Hypothalamus (tissue), 51 donors: ENCODE measurements at places on chromosomes 4 and X.
A peak's percentile ranks its signal among the peaks of the same experiment; 100 is the strongest.

- DNase-seq: no peak
Measured at GRCh38 chr4:109930872-109931271, 18.2 kb downstream of the EGF start.

DNA sequence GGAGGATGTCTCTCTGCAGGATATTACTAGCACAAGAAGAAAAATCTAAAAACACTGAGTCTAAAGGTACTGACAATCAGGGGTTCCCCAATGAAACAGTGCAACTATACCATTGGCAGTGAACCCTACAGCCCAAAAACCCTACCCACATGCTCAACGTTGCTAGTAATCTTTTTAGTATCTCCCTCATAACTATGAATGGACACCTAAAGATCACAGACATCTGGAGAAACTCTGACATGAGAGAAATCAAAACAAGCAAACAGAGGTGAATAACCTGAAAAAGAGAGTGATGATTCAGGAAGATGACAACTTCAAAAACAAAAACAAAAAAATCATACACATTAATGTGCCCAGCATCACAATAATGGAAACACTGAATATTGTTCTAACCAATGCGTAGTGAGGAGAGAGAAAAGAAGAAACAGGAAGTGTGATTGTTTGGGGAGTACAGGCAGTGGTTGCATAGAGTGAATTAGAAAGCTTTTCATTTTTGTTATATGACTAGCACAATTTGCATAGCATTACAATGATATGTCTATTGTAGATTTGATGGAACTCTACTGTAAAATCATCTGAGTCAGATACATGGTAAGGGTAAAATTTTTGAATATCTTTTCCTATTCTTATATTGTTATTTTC, 78.9 kb upstream of the FMR1 start:
- no peak for DNase-seq

- peak; percentile 68 for DNase-seq
Measured at GRCh38 chr4:38667085-38667893, 3.3 kb downstream of the KLF3 start.

GRCh38 chrX:20527558-20528011, 260.9 kb upstream of the RPS6KA3 start:
- DNase-seq: no peak

GRCh38 chr4:39637221-39637585, 1.5 kb downstream of the SMIM14 start:
- no peak for DNase-seq

DNA sequence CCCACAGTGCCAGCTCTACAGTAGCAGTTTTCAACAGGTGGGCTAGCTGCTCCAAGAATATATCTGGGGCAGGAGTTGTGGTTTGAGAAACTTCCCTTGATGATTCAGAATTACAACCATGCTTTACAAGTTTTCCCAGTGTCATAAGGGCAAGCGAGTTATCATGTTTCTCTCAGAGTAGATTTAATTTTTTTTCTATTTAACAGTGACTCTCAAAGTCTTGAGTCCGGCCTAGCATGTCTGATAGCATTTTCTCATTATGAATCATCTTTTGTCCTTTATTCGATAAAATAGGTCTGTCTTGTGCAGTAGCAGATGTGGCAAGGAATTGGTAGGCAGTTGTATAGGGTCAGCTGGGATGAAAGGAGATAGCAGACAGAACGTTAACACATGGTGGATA, 62.2 kb upstream of the SPANXD start:
- DNase-seq: no peak

GRCh38 chr4:101187841-101188240, 159.5 kb downstream of the PPP3CA start:
- no peak for DNase-seq

DNA sequence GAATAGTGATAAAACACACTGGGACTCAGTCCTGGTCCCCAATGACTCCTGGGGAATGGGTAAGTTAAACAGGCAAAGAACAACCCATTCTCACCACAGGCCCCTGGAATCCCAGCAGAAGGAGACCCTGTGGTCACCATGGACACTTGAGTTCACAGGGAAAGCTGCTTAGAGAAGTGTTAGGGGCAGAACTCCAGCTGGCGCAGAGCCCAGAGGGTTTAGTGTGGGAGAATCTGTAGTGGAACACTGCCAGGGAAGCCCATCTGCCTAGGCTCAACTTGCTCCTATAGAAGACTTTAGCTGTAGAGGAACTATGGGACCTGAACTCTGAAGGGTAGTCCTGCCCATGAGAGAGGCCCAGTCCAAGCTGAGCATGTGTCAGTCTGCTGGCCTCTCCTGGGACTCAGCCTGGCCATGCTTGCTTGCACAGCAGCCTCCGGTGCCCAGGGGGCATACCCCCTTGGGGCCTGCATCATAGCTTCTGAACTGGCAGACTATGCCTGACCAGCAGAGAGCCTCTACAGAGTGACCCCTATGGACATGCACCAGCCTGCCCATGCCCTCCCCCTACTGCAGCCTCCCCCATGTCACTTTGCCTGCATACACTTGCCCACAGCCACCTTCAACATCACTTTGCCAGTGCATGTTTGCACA, 343.5 kb downstream of the IDS start:
- DNase-seq: no peak

- no peak for DNase-seq
Measured at GRCh38 chrX:137194164-137194563, 160.4 kb upstream of the GPR101 start.

- DNase-seq: no peak
Measured at GRCh38 chr4:74021601-74022000, 16.9 kb downstream of the CXCL3 start.

GRCh38 chr4:7185487-7186030, 6.8 kb upstream of the SORCS2 start:
- no peak for DNase-seq

DNA sequence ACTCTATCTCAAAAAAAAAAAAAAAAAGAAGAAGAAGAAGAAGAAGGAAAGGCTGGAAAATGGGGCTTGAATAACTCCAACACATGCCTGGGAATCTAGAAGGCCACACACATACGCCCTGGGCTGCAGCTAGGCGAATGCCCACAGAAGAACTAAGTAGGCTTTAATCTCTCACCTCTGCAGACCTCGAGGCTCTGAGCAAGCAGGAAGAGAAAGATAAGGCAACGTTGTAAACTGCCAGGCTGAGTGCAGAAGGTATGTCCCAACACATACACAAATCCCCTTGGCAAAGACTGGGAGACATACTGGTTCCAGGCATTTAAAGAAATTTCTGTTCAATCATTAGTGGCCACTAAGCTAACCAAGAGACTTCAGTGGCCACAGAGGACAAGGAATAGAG, 18.4 kb downstream of the SLC38A5 start:
- no peak for DNase-seq

DNA sequence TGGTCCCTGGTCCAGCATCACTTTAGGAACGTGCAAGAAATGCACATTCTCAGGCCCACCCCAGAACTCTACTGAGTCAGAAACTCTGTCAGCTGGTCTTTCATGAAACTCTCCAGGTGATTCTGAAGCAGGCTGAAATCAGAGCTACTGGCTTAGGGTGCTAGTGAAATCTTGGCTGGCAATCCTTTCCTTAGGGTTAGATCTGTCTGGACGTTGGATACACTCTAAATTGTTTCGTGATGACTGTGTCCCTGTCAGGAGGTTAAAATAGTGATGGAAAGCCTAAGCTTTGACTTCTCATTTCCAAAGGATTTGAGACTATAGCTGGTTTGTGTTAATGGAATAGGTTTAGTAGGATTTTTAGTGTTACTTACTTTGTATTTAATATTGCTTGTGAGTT, 99.1 kb downstream of the ARHGAP10 start:
- DNase-seq: no peak

DNA sequence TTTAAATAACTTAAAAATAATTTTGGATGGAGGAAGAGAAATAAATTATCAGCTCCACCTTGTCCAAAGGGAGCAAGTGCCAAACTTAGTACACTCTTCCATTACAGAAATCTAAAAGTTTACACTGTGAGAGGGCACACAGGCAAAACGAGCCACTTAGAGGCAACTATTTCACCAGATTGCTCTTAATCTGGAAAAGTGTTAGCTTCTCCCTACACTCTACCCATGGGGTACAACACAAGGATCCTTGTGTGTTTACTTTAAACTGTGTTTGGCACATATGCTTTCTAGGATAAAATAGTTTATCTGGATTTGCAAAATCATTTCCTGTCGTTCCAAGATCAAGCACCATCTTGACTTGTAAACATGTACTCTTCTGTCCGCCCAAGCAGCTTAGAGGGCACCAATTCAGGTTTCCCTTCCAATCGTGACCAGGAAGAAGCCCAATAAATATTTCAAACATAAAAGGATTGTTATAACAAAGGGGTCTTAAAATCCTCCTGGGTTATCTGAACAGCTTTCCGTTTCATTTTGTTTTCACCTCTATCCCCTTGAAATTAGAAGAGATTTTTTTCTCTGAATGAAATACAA, 29.0 kb upstream of the KDR start:
- DNase-seq: no peak

DNA sequence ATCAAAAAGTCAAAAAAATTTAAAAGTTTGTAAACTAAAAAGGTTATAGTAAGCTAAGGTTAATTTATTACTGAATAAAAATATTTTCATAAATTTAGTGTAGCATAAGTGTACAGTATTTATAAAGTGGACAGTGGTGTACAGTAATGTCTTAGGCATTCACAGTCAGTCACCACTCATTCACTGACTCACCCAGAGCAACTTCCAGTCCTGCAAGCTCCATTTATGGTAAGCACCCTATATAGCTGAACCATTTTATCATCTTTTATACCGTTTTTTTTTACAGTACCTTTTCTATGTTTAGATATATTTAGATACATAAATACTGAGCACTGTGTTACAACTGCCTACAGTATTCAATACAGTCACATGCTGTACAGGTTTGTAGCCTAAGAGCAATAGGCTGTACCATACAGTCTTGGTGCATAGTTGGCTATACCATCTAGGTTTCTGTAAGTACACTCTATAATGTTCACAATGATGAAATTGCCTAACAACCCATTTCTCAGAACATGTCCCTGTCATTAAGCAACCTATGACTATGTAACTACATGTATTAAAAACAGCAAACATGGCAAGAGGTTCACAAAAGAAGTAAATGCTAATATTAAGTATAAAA, 18.6 kb downstream of the ACSL4 start:
- DNase-seq: no peak

GRCh38 chr4:2750719-2751605, 5.2 kb downstream of the TNIP2 start:
- no peak for DNase-seq

DNA sequence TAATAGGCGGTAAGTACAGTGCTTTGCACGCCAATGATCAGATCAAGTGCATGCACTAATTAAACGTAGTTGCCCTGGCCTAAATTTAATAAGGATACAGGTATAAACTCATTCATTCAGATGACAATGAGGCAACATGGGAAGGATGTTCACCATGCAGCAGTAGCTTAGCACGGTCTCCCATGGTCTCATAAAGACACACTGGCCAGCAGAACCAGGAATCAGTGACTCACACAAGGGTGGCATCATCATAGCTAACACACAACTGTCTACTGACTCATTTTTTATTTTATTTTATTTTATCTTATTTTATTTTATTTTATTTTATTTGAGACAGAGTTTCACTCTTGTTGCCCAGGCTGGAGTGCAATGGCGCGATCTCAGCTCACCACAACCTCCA, 42.7 kb downstream of the TMEM156 start:
- no peak for DNase-seq

DNA sequence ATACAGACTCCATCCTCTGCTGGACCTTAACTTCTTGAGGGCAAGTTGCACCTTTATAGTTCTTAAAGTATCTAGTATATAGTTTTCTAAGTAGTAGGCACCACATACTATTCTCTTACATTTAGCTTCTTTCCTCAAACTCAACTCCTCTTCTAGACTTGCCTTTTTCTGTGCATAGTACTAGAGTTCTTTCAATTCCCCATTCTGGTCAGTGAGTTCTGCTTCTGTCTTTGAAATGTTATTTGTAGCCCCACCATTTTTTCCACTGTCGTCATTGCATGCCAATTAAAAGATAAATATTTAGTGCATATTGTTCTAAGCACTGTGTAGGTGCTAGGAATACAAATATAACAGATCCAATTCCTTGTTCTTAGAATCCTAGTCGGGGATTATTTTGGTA, 31.6 kb downstream of the CDKL5 start:
- no peak for DNase-seq

DNA sequence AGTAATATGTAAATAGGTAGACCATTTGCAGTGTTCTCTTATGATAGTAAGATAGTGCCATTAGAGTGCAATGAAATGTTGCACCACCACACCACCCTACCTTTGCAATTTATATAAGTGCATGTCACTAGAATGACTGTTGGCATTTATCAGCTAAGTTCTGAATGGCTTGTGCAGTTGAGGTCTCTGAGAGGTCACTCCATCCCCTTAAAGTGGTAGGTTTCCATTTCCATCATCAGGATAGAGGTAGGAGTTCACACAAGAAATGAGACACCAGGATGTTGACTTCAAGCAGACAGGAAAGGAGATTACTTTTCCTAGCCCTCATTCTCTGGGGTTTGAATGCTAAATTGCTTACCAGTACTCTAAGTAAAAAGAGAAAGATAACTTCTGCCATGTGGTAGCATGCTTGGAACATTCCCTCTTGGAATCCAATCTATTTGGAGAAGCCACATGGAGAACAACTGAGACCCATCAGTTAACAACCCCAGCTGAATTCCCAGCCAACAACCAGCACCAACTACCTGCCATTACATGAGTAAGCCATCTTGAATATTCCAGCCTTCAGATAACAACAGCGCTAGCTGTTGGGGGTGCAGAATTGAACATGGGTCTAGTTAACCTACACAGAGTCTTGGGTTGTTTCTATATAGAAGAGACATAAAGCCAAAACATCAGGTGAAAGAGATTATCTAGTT, 6.7 kb upstream of the LRBA start:
- no peak for DNase-seq

DNA sequence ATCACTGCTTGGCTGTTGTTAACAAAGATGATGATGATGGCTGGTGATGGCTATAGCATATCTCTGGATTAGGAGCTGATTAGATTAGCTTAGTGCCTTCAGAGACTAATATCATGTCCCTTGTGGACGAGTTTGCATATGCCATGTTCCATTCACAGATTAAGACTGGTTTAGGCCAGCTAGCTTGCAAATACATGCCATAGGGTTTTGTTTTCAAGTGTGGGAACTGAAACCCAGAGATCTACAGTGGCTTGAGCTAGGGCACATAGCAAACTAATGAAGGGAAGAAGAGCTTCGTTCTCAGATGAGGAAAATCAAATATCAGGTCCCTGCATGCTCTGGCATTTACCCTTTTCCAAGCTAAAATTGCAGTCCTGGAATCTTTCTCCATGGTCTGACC, 492.3 kb downstream of the MAGEE1 start:
- no peak for DNase-seq

DNA sequence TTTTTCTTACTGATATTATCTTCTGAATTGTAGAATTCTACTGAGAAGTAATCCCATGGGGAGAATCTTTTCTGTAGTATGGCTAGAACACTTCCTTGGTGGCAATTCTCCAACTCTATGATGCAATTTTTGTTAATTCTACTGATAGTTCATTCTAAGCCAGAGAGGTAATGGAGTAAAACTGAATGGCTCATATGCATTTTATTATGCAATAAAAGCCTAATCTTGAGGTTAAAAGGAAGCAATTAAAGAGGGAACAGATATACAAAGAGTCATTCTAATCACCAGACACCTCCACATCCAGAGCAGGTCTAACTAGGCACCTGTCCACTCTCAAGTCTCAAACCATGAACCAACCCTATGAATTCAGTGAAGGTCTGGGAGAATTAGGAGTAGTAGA, 9.7 kb downstream of the RAP2C start:
- DNase-seq: no peak

GRCh38 chrX:40097504-40098263, at the start of gene BCOR:
BCOR (minus strand) TSS chrX:40097958; CDS start chrX:40077929, 20,029 bp downstream.
- DNase-seq: peak; percentile 77

GRCh38 chrX:101803451-101803850, 128.4 kb downstream of the ZMAT1 start:
- DNase-seq: no peak
